ENCODE measurements at places on chromosomes 5 and 9.

- DNase-seq: no peak
Observed at GRCh38 chr5:57889558-57889957, 406.9 kb upstream of the ACTBL2 start.

GRCh38 chr5:138102454-138103318 is 18.9 kb downstream of the WNT8A start:
- DNase-seq: no peak

DNA sequence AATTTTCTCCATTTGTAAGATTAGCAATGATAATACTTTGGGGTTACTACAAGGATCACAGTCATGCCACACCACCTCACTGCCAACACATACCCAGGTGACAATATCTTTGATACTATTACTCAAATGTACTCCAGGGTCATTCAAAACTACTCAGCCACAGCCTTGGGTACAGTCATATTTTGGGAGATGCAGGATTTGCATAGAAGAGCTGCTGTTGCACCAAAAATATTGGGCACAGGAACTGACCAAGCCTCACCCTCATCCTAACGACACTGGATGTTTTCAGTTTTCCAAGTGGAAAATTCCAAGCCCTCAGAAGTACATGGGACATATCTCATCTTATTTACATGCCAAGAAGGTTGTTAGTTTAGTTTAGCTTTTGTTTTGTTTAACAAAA is 120.9 kb upstream of the C6 start:
- no peak for DNase-seq

GRCh38 chr9:123431581-123431980 is 75.6 kb downstream of the CRB2 start:
- no peak for DNase-seq

- no peak for DNase-seq
Observed at GRCh38 chr9:127526655-127527559, 75.6 kb downstream of the LRSAM1 start.

DNA sequence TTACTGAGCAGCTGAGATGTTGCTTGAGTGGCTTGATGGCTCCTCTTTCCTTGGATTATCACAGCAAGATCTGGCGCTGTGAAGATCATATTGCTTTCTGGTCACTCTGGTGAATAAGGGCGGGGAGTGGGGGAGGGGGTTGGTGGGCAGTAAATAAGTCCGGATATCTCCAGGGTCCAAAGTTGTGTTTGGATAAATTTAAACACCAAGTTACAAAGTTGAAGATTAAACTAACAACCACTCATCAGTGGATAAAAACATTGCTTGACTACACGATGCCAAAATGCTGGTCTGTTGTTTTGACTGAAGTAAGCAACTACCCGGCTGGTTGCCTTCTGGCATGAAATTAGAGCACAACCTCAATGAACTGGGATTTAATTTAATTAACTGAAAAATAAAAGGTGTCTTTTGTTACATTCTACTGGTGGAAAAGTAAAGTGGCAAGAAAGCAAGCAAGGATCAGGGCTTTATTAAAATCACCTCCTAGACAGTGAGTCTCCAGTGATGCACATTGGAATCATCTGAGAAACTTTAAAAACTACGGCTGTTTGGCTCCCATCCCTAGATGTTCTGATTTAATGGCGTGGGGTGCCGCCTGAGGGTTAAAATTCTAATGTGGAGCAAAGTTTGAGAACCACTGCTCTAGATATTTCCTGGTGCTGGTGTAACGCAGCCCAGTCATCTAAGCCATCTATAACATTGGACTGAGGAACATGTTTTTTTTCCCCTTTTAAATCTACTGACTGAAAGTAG is 86.7 kb upstream of the AGXT2 start:
- no peak for DNase-seq
